ENCODE measurements at places on chromosomes 12 and 14. TPM values are rescaled to one million over a fixed set of nuclear protein-coding genes. Genes with fewer than 3 reads are reported as not detected.

GRCh38 chr12:58117201-58117600 lies 175.8 kb downstream of the ATP23 start:
- H3K4me3 ChIP-seq, result no peak overlapping the region
- no peaks in the 10 kb centered on the region for H3K27me3 ChIP-seq
- DNase-seq, result no peak
- no peaks in the 10 kb centered on the region for H3K36me3 ChIP-seq

DNA sequence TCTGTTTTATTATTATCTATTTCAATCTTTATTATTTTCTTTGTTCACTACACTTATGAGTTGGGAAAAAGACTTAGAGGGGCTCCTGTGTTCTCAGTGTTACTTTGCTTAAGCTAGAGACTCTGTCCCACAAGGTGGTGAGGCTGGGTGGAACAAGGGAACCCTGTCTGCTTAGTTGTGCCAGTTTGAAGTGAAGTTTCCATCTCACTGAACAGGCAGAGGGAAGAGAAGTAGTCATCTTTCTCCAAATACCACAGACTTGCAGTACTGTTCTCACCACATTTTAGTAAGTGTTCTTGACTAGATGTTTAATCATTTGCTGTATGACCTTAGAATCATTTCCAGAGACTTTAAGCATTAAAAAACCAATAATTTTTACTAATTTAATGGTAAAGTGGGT lies 195.7 kb upstream of the NEDD1 start:
- no peak overlapping the region for H3K4me3 ChIP-seq
- H3K27me3 ChIP-seq, result no peaks in the 10 kb centered on the region
- no peak overlapping the region for H3K27ac ChIP-seq
- H3K4me1 ChIP-seq, result no peaks in the 10 kb centered on the region
- DNase-seq, result no peak

DNA sequence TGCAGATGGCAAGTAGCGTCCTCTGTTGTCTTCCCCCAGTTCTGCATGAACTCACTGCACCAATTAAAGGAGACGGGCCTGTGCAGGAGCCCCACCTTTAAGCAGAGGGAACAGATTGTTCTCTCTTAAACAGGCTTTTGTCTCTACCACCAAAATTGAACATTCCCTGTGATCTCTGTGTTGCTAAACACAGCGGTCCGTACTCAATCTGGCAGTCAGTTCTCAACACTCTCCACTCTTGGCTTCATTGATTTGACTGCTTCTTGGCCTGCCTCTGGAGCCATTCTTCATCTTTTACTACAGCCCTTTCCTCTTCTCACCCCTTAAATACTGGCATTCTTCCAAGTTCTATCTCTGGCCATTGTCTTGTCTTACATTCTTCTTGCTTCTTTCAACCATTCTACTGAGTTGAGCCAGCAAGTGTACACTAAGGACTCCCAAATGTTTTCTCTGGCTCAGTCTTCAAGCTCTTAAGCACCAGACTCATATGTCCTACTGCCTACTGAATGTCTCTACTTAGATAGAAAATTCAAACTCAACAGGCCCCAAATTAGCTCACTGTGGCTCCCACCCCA lies 8.0 kb upstream of the NT5DC3 start:
- no peaks in the 10 kb centered on the region for H3K4me1 ChIP-seq
- no peaks in the 10 kb centered on the region for H3K36me3 ChIP-seq
- no peaks in the 10 kb centered on the region for H3K27me3 ChIP-seq
- H3K4me3 ChIP-seq, result no peak overlapping the region
- H3K27ac ChIP-seq, result no peak overlapping the region
- no peak for DNase-seq

DNA sequence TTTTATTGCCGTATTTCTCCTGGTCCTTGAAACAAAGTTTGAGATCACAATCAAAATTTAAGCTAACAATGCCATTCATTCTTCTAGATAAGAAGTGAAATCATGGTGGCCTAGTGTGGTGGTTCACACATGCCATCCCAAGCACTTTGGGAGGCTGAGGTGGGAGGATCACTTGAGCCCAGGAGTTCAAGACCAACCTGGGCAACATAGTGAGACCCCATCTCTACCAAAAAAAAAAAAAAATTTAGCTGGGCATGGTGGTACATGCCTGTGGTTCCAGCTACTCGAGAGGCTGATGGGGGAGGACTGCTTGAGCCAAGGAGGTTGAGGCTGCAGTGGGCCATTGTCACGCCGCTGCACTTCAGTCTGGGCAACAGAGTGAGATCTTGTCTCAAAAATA lies 24.2 kb downstream of the GDF11 start:
- no peaks in the 10 kb centered on the region for H3K4me1 ChIP-seq
- H3K36me3 ChIP-seq, result peaks cover 32% of the 10 kb centered on the region
- DNase-seq, result no peak
- no peak overlapping the region for H3K4me3 ChIP-seq
- H3K27me3 ChIP-seq, result no peaks in the 10 kb centered on the region
- H3K27ac ChIP-seq, result no peak overlapping the region

GARIN6 gene
- total RNA-seq, result not detected

SERPINA1 gene
- total RNA-seq, result 8.8 TPM

ANO4 gene
- total RNA-seq, result not detected
